Stimulated activated CD8-positive, alpha-beta memory T cell treated with anti-CD3 and anti-CD28 coated beads, Interleukin-7, amount 100 ng/mL, for 24 hours (primary cell): ENCODE measurements at places on chromosomes 3 and 15.

DNA sequence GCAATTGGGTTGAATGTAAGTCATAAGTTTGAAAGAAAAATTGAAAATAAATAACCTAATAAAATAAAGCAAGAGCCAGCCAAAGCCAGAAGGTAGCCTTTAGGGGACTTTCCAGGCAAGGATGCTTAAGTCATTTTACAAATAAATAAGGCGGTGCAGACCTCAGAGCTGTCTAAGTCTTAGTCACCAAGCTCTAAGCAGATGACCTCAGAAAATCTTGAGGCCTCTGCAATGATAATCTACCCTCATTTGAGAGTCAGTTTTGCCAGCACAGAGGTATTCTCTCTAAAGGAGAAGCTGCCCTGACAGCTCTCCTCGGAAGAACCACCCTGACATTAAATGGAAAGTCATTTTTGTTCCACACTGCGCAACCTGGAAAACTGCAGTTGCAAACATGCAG lies 113.9 kb downstream of the OXNAD1 start:
- DNase-seq = no peak

DNA sequence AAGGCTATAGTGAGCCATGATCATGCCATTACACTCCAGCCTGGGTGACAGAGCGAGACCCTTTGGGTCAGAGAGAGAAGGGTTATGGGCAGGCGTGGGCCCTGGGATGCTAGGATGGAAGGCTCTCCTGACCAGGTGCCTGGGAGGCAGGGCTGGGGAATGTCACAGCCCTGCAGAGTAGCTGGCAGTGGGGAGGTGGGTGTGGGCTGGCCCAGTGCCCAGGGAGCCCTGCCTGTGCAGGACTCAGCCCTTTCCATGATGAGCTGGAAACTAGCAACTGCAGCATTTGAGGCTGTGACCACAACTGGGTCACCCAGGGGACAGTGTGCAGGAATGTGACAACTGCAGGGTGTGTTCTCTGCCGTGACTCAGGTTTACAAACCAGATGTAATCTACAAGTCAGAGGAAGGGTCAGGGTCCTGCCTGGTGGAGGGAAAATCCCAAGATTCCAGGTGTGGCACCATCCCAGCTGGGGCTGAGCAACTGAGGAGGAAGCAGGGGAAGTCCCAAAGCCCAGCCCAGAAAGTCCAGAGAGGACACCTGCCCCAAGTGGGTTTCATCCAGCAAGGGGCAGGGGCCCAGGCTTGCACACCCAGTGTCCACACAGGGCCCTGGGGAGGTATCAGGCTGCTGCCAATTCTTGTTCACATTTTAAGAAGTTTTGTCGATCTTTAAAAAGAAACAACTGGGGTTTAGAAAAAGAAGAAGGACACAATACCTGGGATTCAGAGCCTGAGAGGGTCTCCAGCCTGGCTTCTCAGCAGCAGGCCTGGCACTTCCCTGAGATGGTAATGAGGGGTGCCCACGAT lies 45.5 kb downstream of the SLC28A1 start:
- DNase-seq = no peak

DNA sequence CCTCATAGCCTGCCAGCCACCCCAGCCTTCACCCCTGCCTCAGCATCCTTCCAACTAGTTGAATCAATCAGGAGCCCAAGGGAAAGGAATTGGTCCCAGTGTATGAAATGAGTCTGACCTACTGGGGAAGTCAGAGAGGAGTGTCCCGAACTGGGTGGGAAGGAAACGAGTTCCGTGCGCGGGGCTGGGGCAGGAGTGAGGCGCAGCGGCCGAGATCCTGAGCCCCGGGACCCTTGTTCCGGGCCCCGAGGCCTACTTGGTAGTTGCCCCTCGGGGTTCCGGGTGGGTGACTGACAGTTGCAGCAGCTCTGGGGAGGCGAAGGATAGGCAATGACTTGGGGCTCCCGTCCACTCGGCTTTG lies 1.1 kb upstream of the PLCL2 start:
- no peak for DNase-seq

DNA sequence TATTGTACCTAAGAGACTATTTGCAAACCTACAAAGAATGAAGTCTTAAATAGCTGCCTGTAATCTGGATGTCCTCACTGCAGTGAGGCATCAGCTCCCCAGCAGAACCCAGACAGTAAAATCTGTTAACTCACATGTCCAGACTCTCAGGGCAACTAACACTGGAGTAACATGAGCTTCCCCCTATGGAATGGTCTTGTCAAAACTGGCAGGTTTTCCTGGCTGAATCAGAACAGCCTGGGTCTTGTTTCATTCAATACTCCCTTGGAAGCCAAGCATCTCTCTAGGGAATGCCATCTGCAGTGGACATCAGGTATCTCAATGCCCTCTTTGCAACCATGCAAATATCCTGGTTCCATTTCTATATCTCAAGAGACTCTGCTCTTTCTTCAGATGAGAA lies 24.4 kb downstream of the PTPN9 start:
- DNase-seq = no peak

- DNase-seq = no peak
Observed at GRCh38 chr3:70249509-70250160, 62.8 kb downstream of the MDFIC2 start.

GRCh38 chr15:63372753-63373152 lies 8.9 kb downstream of the CA12 start:
- no peak for DNase-seq

DNA sequence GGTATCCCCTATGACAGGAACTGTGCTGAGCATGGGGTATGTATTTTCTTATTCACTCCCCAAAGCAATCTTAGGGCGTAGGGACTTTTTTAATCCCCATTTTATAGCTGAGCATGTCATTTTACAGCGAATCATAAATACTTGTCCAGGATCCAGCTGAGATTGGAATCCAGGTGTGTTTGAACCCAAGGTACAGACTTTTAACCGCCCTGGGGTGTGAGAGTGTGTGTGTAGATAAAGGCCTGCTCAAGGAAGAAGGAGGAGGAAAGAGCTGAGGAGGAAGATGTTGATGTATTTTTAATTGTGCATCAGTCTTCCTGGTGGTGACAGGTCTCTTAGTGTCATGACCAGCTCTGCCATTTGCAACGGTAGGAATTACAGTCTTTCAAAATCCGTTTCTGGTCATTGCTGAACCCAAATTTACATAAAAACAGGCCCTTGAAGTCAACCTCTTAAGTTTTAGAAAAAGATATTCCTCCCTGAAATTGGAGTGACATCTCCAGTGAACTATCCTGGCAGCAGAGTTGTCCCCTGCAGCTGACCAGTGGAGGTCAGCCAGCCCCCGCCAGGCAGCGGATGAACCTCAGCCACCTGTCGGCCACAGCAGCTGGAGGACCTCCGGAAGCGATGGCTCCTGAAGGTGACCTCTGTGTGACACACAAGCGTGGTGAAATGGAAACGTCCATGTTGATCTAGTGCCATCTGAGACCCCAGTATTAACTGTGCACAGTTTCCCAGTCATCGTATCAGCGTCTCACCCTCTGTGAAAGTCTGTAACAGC lies 92.8 kb upstream of the MITF start:
- no peak for DNase-seq

DNA sequence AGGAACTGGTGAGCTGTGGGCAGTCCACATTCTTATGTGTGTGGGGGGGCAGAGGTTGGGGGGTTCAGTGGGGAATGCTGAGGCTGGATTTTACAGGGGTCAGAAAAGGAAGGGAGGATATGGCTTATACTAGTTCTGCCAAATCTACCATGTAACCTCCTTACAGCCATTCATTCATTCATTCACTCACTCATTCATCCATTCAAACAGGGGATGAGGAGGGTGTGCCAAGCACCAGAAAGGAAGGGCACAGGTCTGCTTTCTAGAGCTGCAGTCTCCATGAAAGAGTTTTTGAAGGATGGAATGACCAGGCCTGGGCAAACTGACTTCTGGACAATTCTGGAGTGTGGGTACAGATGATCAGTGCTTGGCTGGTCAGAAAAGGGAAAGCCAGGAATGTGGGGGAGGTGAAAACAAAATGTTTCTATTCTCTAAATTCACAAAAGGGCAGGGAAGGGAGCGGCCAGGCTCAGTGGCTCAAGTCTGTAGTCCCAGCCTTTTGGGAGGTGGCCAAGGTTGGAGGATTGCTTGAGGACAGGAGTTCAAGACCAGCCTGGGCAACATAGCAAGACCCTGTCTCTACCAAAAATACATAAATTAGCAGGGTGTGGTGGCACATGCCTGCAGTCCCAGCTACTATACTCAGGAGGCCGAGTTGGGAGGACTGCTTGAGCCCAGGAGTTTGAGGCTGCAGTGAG lies 49.2 kb upstream of the C15orf39 start:
- no peak for DNase-seq

- no peak for DNase-seq
Observed at GRCh38 chr15:67165254-67166253, 88.9 kb downstream of the AAGAB start.

- no peak for DNase-seq
Observed at GRCh38 chr15:58348095-58348812, 83.5 kb upstream of the LIPC start.

- DNase-seq = no peak
Observed at GRCh38 chr3:129314386-129315222, 35.9 kb downstream of the HMCES start.

- DNase-seq = no peak
Observed at GRCh38 chr3:122233101-122233952, 49.9 kb downstream of the CASR start.

DNA sequence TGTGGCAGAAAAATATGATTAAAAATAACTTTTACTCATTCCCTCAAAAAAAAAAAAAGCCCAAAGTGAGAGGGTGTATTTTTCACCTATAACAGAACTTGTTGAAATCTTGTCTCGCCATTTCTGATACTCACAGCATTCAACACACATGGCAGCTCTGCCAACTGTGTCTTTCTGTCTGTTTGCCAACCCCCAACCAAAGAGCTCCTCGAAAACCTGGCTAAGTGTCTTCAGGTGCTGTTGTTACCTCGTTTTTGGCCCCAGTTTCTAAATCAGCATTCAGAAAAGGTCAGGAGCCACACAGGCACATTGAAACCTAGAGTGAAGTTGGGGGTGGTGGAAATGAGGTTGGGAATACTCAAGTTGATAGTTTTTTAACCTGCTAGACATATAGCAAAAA lies 123.5 kb downstream of the TMEM108 start:
- no peak for DNase-seq

DNA sequence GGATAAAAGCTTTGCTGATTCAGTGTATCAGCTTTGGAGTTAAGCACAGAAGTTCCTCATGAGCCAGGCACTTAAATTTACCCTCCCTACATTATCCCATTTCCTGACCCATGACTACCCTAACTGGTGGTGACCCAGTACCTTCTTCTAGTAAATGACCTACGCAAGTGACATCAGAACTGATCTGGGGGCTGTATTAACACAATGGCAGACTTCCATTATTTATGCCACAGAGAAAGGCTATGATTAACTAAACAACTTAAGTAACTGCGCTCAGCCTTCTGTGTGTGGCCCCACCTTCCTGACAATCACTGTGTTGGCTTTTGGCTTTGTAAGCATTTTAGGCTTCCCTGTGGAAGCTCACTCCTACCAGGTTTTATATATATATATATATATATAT lies 1.9 kb downstream of the MB21D2 start:
- no peak for DNase-seq

DNA sequence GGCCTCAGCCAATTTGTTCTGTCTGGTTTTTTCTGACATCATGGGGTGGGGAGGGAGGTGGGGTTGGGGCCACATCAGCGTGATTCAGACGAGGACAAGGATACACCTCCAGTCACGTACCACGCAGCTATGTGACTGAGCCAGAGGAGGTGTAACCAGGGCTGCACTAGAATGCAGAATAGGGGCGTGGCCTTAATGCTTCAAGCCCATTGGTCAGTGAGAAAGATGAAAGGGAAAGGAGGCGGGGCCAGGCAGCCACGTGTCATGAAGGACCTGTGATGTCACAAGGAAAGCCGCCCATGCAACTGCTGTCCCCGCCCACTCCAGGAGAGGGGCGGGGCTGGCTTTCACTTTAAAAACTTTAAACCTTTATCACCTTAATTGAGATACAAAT lies at the start of gene GOLGA6L2:
Gene GOLGA6L2 (minus strand): TSS at position 137 of the 394 bp plus-strand sequence. CDS start 62 bp downstream, at position 75.
- DNase-seq = no peak

GRCh38 chr3:107061466-107061865 lies 315.8 kb upstream of the CCDC54 start:
- DNase-seq = no peak

- no peak for DNase-seq
Observed at GRCh38 chr15:95538693-95539092, 791.8 kb upstream of the NR2F2 start.

DNA sequence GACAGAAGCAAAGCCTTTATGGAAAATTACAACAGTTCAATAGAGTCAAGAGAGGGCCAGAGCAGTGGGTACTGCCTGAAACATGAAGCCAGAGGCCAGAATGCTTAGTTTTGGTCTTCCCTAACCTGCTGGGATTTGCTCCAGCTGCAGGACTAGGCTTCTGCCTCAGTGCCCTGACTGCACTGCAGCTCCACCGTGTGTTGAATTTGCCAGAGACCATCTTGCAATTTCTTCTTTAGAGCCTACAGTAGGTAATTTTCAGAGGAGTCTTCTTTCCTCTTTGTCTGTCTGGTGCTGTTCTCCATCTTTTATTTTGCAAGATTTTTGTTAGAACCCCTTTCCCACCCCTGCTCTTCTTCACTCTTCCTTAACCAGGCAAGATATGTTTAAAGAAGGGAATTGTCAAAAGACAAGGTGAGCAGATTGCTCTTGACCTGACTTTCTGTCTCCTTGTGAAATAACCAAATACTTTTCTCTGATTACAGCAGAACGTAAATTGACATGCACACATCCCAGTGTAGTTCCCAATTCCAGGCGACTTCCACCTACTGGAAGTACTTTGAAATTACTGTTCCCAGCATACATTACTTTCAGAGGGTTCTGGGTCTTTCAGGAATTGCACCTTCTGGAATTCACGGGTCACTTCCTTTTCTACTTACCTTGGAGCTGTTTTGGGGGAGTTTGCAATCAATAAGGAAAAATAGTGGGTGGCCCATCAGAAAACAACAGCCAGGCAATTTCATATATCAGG lies 161.2 kb downstream of the MINAR1 start:
- no peak for DNase-seq

DNA sequence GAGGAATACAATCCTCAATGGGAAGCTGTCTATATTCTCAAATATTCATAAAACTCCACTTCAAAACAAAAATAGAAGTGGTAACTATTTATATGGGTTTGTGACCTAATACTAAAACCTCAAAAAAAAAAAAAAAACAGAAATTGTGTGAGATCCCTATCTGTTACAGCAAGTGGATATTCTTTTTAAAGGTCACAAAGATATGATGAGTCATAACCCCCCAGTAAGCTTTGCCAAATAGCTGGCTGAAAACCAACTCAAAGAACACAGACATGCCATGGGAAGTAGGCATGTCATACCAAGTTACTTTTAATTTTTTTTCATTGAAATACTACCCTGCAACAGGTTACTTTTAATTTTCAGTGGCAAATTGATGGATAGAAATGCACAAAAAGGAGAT lies 62.5 kb downstream of the CBLB start:
- DNase-seq = no peak

GRCh38 chr15:67350042-67350441 lies 95.5 kb downstream of the IQCH start:
- DNase-seq = no peak

GRCh38 chr3:5499404-5499803 lies 311.9 kb downstream of the EDEM1 start:
- DNase-seq = no peak
